ENCODE measurements at places on chromosomes 4 and X.
A peak's percentile ranks its signal among the peaks of the same experiment; 100 is the strongest.

- DNase-seq = no peak
Observed at GRCh38 chrX:40010550-40011321, 87.0 kb downstream of the BCOR start.

GRCh38 chrX:136662104-136662503 lies 14.1 kb downstream of the CD40LG start:
- no peak for DNase-seq

- peak; percentile 24 for DNase-seq
Observed at GRCh38 chr4:188254211-188254610, 115.0 kb downstream of the TRIML1 start.

- DNase-seq = peak; percentile 1
Observed at GRCh38 chrX:86023811-86024210, 23.5 kb downstream of the CHM start.

DNA sequence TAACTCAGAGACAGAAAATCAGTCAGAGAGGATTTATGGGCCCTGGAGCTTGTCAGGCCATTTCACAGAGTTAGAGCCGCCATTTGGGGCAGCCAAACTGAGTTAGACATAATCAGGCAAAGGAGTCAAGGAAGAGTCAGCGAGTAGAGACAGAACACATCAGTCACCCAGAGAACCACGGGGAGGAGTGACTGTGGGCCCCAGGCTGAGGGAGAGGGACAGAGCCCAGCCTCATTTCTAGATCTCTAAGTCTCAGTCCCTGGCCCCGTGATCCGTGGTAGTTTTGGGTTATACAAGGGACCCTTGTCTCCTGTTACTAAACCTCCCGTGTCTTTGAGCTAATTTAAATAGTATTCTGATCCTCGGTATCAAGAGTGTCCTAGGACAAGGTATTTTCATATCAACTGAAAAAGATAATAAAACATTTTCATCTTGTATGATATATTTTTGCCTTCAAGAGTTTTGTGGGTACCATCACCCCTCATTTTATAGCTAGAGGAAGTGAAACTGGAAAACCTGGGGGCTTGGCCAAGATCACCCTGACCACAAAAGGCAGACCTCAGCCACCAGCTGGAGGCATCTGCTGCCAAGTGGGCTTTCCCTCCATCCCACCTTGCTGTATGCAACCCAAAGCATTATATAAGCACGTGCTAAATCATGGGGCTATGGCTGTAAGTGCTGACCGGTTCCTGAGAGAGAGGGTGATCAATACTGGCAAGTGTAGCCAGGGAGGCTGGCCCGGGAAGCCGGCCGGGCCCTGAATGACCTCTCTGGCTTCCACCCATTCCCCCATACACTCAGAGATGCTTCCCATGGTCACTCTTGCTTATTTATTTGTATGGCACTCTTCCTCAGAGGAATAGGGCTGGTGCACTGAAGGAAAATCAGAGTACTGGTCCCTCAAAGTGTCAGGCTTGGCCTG lies 204.1 kb downstream of the BCOR start:
- DNase-seq = no peak

- no peak for DNase-seq
Observed at GRCh38 chr4:108527723-108528122, 92.7 kb upstream of the RPL34 start.

DNA sequence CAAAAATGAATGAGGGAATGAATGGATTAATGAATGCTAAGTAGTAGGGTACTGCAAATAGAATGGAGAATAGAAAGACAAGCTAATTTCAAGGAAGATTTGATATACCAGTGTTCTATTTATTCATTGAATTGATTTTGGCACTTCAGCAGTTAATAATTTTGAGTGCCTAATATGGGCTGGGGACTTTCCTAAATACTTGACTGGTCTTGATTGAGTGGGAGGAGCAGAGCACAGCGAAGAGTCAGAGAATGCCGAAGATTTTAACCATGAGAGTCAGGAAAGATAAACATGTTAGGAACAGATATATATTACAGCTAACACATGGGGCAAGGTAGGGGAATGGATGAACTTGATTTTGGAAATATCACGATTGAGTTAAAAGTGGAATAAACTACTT lies 10.6 kb downstream of the IL15 start:
- no peak for DNase-seq
